ENCODE measurements at places on chromosomes 2 and 18.

- no peak for DNase-seq
Measured at GRCh38 chr2:115414466-115414865, 972.0 kb downstream of the DPP10 start.

DNA sequence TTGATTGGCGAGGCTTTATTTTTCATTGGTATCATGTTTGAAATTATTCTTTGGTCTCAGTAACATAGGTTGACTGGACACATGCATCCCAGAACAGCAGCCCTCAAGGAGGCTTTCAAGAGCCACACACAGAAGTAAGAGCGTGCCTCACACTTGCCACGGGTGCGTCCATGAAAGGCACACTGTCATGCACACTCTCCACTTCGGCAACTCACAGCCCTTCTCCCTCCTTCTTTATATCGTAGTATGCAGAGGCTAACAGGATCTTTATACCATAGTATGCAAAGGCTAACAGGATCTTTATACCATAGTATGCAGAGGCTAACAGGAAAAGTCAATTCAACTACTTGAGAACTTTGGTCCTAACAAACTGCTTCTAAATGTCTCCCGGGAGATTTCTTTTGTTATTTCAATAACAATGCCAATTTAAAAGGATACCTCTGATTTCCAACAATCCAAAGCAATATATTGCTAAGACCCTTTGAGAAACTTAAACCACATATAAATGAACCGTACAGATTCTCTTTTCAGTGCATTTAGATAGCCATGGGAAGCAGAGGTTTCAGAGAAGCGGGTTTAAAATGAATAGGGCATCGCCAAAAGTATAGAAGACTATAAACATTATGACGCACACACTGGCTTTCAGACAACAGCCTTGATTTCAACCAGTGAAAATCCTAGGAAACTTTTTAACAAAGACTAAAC, 26.5 kb upstream of the ZNF516 start:
- no peak for DNase-seq

DNA sequence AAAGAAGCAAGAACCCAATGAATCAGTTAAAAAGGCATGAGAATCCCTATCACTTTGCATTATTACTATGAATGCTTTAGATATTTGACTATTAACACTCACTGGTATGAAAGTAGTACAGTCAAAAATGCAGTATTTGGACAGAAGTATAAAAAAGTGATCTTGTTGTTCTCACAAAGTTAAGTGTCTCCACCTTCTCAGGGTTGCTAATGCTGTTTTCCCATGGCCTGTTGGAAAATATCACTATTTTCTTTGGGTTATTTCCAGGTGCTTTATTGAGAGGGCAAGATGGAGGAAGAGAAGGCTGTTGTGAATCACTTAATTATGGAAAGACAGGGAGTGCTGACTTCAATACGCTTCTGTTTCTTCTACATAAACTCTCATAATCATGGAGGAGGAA, 13.6 kb upstream of the CREB1 start:
- peak; percentile 24 for DNase-seq

DNA sequence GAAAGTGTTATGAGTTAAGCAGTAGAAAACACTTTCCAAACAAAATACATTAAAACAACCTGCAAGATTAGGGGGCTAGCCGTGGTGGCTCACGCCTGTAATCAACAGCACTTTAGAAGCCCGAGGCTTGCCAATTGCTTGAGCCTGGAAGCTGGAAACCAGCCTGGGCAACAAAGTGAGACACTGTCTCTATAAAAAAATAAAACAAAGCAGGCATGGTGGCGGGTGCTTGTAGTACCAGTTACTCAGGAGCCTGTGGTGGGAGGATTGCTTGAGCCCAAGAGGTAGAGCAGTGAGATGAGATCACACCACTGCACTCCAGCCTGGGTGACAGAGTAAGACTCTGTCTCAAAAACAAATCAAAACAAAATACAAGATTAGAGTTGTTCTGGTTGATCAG, 208.3 kb downstream of the ERBB4 start:
- no peak for DNase-seq

DNA sequence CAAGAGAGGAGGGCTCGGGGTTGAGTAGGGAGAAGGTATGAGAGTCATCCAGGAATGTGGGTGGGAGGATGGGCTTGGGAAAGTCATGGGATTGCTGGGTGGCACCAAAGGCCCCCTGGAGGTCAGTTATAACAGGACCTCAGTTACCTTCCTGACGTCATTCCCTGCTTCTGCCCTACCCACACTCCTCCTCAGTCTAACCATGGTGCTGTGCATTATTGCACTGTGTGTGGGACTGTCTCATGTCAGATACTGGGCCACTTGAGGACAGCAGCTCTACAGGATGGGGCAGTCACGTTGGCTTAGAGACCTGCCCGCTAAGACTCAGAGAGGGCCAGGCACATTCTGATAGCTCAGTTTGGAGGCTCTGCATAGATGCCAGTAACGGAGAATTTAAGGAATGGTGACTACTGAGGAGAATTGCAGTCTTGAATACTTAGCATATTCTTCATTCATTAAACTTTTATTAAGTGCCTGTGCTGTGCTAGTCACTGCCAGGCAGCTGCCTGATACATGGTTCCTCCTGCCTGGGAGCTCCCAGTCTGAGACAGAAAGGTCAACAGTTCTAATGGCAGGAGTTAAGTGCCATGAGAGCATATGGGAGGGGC, 90.5 kb downstream of the LAMA3 start:
- DNase-seq: peak; percentile 63

DNA sequence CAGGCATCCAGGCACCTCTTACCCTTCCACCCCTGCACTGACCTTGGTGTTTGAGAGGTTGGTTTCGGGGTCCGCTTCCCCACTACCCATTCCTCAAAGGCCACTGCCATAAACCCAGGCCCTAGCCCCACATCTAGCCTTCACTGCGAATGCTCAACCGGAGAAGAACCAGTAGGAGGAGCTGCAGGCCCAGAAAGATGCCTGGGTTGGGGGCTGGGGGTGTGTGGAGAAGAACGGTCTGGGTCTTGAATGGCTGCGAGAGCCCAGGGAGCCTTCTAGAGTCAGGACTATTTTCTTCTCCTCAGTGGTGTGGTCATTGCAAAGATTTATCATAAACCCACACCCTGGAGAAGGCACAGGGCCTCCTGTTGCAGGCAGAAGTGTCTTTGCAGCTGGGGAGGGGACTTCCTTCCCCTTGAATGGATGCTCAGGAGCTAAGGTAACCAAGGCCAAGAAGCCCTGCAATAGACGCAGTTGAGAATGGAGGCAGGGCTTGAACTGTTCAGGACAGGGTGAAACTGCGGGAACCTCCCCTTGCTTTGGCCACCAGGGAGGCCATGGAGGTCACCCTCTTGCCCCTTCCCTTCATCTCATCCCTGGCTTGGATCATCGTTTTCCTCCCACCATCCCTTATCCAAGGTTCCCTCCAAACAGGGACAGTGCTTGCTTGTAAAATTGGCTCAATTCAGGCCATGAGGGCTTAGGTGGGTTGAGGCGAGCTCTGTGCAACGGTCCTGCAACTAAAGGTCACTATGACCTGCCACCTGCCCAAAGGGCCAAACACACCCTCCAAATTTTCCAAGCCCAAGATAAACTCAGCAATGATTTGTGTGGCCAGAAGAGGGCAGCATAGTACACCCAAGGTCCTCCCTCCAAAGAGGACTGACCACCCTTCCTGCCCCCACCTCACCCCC, 20.9 kb downstream of the THNSL2 start:
- DNase-seq: peak; percentile 22

- DNase-seq: peak; percentile 90
Measured at GRCh38 chr18:9825571-9826073, 60.2 kb upstream of the TXNDC2 start.

DNA sequence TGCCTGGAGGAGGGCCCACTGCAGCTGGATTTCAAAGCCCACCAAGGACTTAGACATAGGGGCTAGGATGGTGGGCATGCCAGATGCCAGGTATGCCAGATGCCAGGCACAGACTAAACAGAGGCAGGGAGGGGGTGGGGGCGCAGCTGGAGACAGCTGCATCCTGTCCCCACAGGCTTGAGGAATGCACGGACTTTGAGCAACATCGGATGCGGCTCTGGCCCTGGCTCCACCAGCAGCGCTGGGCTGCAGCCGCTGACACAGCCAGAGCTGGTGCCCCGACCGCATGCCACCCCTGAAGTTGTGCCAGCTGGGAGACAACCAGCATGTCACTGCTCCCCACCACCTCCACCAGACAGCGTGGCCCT, 39.5 kb downstream of the AQP12A start:
- no peak for DNase-seq

- no peak for DNase-seq
Measured at GRCh38 chr18:9714266-9715087, 6.4 kb downstream of the RAB31 start.

- DNase-seq: no peak
Measured at GRCh38 chr2:57570961-57571360, 475.6 kb upstream of the VRK2 start.

DNA sequence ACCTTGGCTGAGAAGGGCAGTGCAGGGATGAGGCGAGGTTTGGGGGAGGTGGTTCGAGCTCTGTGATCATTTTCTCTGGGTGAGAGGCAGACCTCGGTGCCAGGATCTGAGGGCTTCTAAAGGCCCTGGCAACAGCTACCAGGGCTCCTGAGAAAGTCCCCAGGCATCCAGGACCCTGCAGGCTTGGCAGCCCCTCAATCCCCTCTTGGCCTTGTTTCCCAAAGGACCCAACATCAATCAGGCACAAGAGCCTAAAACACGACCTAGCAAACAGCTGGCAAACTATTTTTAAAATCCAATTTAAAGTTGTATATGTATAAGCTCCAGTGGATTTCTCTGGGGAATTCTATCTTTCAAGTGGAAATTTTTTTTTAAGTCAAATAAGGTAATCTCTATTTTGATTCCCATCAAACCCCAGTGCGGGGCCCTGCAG, 15.0 kb upstream of the MAT2A start:
- DNase-seq: no peak

- DNase-seq: peak; percentile 70
Measured at GRCh38 chr2:28544922-28545589, 49.2 kb downstream of the PLB1 start.

DNA sequence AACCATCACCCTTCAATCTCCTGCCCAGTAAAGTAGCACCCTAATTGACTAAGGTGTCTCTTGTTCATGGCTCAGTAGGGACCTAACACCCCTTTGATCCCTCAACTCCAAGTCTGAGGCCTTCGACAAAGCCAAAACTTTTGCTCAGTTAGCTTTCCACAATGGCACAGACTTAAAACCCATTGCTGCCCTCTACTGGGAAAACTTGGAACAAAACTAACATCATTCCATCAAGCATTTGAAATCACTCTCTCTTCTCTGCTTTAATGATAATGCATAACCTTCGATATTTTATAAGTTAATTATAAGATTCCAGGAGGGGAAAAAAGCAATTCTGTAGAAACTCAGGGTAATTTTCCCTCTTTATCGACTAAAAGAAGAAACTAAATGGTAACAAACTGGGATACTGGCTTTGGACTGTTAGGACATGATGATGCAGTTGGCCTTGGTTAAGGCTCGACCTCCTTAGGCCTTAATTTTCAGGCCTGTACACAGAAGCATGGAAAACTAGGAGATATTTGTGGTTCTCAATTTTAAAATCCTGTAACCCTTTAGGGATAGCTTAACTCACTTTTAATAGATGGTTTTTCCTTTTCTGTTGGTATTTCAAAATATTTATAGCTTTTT, 127.8 kb downstream of the STK39 start:
- DNase-seq: peak; percentile 57

GRCh38 chr2:108833219-108833618, 46.6 kb downstream of the CCDC138 start:
- DNase-seq: peak; percentile 11

- no peak for DNase-seq
Measured at GRCh38 chr2:105597011-105597805, 147.5 kb upstream of the NCK2 start.

GRCh38 chr2:146992466-146992865, 852.4 kb upstream of the ACVR2A start:
- no peak for DNase-seq

GRCh38 chr18:28365411-28365831, 188.5 kb upstream of the CDH2 start:
- DNase-seq: no peak

- DNase-seq: no peak
Measured at GRCh38 chr2:123808243-123808642, 216.8 kb upstream of the CNTNAP5 start.

- DNase-seq: no peak
Measured at GRCh38 chr18:79389689-79390088, 6.0 kb upstream of the NFATC1 start.

- no peak for DNase-seq
Measured at GRCh38 chr2:189015359-189015758, 41.2 kb downstream of the COL3A1 start.

DNA sequence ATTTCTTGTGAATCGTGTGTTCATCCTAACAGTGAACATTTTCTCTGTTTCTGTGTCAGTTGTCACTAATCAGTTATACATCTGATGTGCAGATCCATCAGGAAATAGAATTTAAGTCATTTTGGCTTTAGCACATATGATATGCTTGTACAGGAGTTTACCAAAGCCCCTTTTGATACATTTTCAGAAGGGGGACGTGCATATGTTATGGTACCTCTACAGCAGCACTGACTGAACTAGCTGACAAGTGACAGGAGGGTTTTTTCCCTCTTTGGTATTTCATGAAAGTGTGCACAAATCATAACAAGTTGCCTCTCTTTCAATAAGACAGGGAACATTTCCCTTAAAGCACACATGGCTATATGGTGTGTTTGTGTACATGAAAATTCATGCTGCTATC, 536.5 kb downstream of the PLCL1 start:
- no peak for DNase-seq

Measured in A172 (cell line).